Activated naive CD8-positive, alpha-beta T cell treated with anti-CD3 and anti-CD28 coated beads, Interleukin-2, amount 50 U/mL, for 16 hours (primary cell): ENCODE measurements at places on chromosomes 4 and X.

DNA sequence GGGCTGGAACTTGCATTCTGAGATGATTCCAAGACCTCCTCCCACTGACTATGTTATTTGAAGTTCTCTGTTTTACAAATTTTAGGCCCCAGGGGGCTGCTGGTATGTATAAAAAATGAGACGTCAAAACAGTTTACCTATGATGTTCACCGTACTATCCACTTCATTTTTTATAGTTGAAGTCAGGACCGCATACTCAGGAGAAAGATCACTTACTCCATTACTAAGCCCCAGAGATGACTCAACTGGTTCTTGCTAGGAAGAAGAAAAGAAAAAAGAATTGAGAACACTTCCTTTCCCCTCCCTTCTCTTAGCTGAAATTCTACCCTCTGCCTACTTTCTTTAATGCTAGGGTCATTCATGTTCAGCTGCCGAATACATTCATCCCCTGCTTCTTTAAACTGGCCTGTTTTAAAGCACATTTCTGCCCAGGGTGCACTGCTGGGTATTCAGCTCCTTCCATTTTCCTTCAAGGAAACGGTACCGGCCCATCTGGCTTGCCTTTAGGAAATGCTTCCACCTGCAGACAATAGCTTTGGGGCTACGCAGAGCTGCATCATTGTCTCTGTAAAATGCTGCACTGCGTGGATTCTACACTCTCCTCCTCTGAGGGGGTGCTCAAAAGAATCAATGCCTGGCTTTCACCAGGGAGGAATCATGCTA lies 66.2 kb downstream of the IRF2 start:
- DNase-seq = no peak

DNA sequence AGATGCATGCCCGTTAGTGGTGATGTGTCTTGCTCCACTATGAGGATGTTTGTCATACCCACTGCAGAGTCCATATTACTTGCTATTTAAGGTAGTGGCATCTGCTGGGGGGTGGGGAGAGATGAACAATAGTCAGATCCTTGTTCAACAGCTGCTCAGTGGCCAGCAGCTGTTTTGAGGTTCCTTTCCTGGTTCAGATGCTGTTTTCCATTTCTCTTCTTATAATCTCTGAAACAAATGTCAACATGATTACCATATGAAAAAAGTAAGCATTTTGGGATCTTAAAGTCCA lies 1567.9 kb upstream of the TENM3 start:
- no peak for DNase-seq

- no peak for DNase-seq
Measured at GRCh38 chr4:188053302-188053701, 56.1 kb downstream of the TRIML2 start.

GRCh38 chrX:24805201-24805600 lies 111.5 kb downstream of the POLA1 start:
- no peak for DNase-seq

DNA sequence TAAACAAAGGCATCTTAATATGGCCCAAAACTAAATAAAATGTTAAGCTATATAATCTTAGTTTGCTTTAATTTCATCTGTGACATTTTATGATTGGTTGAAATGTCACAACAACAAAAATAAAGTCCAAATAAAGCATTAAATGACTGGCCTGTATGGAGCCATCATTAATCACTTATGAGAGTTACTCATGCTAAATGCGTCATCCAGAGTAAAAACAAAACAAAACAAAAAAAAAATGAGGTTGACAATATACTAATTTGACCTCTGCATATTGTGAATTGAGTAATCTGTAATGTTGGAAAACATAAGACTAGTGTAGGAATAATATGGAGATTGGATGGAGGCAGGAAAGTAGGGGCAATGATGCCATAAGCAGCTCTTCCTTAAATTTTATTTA lies 139.7 kb downstream of the MAPK10 start:
- no peak for DNase-seq

DNA sequence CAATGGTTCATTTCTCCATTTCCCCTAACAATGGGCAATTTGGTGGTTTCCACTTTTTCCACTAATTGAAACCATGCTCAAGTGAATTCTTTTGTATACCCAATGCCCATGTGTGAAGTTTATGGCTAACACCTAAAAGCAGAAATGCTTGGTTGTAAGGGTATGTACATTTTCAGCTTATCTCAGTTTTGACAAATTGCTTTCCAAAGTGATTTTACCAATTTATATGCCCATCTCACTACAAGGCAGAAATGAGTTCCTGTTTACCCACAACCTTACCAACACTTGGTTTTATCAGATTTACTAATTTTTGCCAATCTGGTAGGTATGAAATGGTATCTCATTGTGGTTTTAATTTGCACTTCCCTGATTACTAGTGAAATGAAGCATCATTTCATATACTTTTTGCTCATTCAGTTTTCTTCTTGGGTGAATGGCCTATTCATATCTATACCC lies 14.8 kb downstream of the GPR34 start:
- DNase-seq = no peak

DNA sequence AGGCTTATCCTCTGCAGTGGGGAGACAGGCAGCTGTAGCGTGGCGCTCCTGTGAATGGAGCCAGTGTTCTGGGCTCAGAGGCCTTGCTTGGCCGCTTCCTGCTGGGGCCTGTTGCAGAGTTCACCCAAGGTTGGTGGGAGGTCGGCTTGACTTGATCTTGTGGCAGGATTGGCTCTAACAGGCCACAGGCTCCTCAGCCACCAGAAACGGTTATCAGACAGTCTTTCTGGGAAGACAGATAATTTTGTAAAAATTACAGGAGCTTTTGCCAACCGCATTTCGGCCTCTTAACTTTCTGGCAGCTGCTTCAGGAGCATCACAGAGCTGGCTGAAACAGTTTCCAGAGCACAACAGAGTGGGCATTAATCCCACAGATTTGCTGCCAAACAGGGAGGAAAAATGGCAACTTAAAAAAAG lies 66.4 kb downstream of the DIPK2B start:
- DNase-seq = no peak
